ENCODE measurements at places on chromosomes 7 and 10.

GRCh38 chr7:41758321-41758720 is 55.4 kb upstream of the INHBA start:
- no peak for DNase-seq

DNA sequence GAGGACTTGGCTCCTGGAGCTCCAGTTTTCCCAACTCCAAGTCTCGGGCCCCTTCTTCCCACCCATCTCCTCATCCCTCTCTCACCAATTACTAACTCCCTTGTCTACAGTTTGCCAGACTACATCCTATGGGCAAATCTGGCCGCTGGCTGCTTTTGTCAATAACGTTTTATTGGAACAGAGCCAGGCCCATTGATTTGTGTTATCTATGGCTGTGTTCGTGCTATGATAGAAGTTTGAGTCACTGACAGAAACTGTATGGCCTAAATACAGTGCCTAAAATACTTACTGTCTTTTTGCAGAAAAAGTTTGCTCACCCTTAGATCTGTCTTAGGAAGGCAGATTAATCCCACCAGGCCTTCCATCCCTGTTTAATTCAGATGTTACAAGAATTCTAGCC is 71.3 kb downstream of the PIP4K2A start:
- DNase-seq: no peak

DNA sequence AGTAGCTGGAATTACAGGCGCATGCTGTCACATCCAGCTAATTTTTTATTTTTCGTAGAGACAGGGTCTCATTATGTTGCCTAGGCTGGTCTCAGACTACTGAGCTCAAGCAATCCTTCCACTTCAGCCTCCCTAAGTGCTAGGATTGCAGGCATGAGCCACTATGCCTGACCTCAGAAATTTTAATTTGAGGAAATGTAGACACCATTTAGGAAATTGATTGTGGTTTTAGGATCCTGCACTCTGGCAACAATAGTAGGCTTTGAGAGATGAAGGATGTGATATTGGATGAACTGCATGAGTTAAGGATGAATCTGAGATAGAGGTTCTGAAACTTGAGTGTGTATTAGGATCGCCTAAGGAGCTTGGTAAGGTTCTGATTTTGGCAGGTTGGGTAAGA is 66.5 kb downstream of the PPP1R9A start:
- no peak for DNase-seq

DNA sequence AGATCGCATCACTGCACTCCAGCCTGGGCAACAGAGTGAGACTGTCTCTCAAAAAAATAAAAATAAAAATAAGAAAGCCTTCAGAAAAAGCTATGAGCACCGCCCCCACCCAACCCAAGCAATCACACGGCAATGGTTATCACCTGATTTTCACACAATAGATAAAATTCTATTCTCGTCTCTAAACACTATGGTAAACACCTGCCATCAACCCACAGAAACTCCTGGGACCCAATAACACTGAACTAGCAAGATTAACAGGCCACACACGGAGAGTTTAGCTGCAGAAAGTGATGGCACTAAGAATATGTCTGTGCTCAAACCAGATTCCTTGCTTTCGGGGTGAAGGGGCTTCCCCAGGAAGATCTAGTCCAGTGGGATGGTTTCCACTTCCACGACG is 173.8 kb downstream of the DIP2C start:
- no peak for DNase-seq

GRCh38 chr7:101943889-101944600 is 126.6 kb downstream of the CUX1 start:
- DNase-seq: no peak

- no peak for DNase-seq
Measured at GRCh38 chr10:31602541-31603234, 283.7 kb downstream of the ZEB1 start.

GRCh38 chr7:144656965-144657517 is 178.8 kb downstream of the TPK1 start:
- DNase-seq: no peak

DNA sequence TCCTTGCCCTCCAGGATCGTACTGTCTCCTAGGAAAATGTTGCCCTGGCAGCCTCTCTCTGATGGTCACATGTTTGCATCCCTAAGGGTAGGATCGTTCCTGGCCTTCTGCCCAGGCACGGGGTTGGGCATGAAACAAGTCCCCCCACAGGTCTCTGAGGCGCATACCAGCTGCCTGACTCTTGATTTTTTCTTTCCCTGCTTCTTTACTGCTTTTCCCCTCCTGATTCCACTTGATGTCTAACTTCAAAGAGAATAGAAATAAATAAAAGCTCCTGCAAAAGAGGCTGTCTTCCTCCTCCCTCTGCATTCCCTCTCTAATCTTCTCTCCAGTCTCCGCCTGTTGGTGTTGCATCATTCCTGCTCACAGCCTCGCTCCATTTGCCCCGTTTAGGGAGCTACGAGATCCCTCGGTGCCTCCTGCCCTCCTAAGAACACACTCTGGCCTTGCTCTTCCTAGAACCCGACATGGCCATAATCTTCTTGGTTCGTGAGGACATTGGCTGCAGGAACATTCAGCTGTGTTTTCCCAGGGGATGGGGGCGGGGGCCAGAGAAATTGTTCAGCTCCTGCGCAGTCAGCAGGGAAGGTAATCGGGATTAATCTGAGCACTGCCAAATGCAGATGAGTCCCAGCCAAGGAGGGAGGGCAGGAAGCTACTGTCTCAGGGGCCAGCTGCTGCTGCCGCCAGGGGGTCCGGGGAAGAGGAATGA is 26.0 kb downstream of the LEP start:
- DNase-seq: no peak

GRCh38 chr7:49187543-49188268 is 263.4 kb downstream of the CDC14C start:
- no peak for DNase-seq

- no peak for DNase-seq
Measured at GRCh38 chr10:16905320-16905719, 88.1 kb upstream of the RSU1 start.

GRCh38 chr10:110803830-110804338 is 67.8 kb upstream of the PDCD4 start:
- DNase-seq: peak; percentile 21

DNA sequence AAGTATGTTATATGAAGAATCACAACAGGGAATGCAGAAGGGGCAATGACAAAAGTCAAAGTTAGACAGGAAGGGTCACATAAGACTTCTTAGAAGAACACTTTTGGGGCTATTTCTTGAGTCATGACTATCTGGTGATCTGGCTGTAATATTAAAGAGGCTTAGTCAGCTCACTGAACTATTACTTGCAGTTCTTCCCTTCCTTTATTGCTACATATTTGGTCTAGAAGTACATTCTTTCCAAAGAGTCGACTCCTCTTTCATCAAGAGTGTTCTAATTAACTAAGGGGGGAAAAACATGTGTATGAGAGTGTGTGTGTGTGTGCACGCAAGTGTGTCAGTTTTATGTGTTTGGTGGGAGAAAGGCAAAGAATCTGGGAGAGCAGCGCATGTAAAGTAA is 247.3 kb upstream of the LRRTM3 start:
- no peak for DNase-seq

DNA sequence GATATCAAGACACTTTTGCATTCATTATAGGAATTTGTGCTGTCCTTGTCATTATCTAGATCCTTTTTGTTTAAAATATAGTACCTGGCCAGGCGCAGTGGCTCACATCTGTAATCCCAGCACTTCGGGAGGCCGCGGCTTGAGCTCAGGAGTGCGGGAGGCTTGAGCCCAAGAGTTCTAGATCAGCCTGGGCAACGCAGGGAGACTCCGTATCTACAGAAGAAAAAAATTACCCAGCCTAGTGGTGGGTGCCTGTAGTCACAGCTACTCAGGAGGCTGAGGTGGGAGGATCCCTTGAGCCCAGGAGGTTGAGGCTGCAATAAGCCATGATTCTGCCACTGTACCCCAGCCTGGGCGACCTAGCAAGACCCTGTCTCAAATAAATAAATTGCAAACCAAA is 621 bp upstream of the MORN4 start:
- DNase-seq: no peak

DNA sequence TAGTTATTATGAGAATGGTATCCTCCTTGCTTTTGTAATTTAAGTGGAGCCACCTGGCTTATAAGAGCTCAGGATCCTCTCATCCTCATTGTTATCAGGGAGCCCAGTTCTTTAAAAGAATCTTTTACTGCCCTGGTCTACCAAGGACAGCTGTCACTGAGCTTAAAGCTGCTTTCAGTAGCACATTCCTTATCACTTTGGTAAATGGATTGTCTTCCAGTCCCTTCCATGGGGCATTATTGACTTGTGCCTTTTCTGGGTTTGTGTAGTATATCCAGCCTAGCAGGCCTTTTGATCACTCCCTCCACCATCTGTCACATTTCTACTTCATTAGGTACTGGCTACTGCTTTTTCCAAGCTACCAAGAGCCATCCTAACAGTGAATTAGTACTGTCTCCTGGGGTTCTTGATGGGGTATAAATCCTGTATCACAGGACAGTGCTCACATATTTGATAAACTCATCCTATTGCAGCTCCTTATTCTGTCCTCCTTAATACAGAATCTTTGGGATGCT is 208.9 kb downstream of the TMEM26 start:
- no peak for DNase-seq

DNA sequence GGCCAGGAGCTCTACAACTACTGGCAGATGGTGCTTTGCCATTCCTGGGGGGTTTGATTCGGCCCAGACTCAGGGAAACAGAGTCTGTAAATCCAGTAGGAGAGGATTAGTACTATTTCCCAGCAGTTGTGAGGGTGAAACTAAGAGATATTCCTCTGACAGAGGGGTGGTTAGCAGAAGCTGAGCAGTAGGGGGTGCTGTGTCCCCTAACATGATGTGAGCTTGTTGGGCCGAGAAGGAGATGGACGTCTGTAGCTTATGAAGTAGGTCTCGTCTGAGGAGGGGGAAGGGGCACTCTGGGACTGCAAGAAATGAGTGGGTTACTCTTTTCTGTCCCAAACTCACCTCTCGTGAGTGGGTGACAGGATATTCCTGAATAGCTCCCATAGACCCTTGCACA is 179.2 kb upstream of the MBL2 start:
- no peak for DNase-seq

DNA sequence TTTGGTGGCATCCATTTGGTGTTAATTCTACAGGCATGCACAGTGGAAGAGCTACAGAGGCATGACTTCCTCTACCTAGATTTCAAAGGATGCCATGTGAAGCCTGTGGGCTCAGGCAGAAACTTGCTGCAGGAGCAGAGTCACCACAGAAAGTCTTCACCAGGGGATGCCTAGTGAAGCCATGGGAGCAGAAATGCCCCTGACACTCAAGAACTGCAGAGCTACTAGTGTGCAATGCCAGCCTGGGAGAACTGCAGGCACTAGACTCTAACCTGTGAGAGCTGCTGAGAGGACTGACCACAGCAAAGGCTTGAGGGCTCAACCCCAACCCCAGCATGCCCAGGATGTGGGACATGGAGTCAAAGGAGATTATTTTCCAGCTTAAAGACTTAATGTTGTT is 3.9 kb downstream of the OR9A2 start:
- no peak for DNase-seq

GRCh38 chr10:385571-386300 is 250.5 kb downstream of the ZMYND11 start:
- DNase-seq: no peak

- no peak for DNase-seq
Measured at GRCh38 chr7:833601-834258, 1.5 kb downstream of the SUN1 start.

- no peak for DNase-seq
Measured at GRCh38 chr7:145692237-145692950, 424.2 kb upstream of the CNTNAP2 start.

GRCh38 chr10:62023329-62023728 is 121.8 kb downstream of the ARID5B start:
- no peak for DNase-seq

- peak; percentile 44 for DNase-seq
Measured at GRCh38 chr7:141558544-141559183, 7.5 kb downstream of the AGK start.

- no peak for DNase-seq
Measured at GRCh38 chr7:148014541-148014940, 576.0 kb upstream of the C7orf33 start.

DNA sequence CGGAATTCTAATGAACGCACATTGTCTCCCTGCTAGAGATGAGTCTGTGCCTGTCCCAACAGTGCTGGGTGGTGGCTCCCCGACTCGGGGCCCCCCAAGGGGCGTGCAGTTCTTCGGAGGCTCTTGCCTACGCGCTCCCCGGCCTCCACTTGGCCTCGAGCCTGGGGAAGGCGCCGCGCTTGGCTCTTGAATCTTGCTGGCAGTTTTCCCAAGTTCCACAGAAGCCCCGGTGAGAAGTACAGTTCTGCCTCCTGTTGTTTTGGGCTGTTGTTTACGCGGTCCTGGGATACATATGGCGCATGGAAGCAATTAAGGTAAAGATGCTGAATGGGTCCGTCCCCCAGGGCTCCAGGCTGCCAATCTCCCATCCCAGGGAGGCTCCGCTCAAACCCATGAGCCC is 32.6 kb upstream of the UNCX start:
- DNase-seq: no peak

GRCh38 chr10:31678575-31679516 is 249.8 kb downstream of the ARHGAP12 start:
- DNase-seq: no peak

- DNase-seq: no peak
Measured at GRCh38 chr7:55476852-55477780, 95.2 kb downstream of the VOPP1 start.

DNA sequence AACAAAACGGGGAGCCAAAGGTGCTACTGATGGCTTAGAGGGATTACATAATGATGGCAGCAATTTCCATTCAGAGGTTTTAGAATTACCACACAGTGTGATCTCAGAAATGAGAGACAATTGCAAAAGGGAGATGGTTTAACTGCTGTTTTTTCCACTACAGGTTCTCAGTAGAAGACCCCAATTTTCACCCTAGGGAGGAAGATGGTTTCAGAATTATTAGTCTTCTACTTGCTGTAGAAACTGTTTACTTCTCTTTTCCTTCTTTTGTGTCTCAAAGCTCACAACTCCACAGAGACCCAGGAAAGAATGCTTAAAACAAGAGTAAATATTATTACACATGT is 226.5 kb downstream of the INHBA start:
- DNase-seq: no peak

DNA sequence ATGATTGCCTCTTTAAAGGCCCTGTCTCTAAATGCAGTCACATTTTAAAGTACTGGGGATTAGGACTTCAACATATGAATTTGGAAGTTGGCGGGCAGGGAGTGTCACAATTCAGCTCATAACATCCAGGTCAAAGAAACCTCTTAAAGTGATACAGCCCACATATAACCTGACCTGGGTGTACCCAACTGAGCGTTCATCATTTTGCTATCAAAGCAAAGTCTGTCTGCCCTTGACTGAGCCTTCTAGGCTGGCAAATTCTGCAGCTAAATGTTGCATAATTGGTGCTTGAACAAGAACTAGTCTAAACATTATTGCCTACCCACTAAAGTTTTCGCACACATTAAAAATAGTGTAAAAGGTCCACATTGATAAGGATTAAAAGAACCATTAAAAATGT is 3.7 kb downstream of the MSRB2 start:
- DNase-seq: no peak

DNA sequence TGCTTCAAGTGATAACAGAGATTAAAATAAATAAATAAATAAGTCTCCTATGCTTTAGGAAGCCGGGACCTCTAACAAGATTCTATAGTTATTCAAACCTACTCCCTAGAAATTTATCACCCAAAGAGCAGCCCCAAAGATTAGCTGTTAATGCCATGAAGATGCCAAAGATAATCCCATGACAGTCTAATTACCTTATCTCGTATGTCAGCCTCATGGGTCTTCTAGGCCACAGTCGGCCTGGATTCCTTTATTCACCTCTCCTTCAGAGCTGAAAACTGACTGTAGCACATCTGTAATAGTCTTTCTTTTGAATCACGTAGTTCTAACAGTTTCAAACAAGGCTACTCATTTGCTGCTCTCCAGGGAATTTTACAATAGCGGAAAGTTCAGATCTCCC is 24.2 kb downstream of the COL1A2 start:
- no peak for DNase-seq

Measured in activated CD4-positive, alpha-beta T cell treated with anti-CD3 and anti-CD28 coated beads, Interleukin-2, amount 10 ng/mL, durations not matched to agents 7 days and 5 days (primary cell).